ENCODE measurements at places on chromosomes 1 and 21. TPM values are rescaled to one million over a fixed set of nuclear protein-coding genes. Genes with fewer than 3 reads are reported as not detected.
A peak's percentile ranks its signal among the peaks of the same experiment; 100 is the strongest.

Gene GPR157
- total RNA-seq, result 2.7 TPM

Gene GSTM5
- 0.28 TPM for total RNA-seq

Gene HCRTR1
- total RNA-seq, result not detected

Gene RSPH1
- total RNA-seq, result not detected

Gene ANGPTL3
- not detected for total RNA-seq

Gene S100A7A
- not detected for total RNA-seq

- DNase-seq, result peak; percentile 96
These were observed 9.5 kb downstream of the RNU1-2 start for GRCh38 chr1:16905110-16905867.

GRCh38 chr1:21732664-21733063, 50.3 kb downstream of the USP48 start:
- DNase-seq, result no peak

DNA sequence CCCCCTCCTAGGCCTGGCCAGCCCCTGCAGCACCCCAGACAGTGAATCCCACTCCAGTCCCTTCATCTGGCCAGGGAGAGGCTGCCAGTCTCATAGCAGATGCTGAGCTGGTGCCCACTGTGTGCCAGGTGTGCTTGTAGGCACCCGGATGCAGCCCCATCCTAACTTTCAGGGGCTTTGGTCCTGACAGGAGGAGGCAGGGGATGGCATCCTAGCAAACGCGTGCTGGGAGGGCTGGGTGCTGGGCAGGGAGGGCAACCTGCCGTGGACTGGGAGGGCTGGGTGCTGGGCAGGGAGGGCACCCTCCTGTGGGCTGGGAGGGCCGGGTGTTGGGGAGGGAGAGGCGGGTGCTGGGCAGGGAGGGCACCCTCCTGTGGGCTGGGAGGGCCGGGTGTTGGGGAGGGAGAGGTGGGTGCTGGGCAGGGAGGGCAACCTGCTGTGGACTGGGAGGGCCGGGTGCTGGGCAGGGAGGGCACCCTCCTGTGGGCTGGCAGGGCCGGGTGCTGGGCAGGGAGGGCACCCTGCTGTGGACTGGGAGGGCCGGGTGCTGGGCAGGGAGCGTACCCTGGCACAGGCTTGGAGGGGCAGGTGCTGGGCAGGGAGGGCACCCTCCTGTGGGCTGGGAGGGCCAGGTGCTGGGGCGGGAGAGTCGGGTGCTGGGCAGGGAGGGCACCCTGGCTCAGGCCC, 35.3 kb downstream of the SLC19A1 start:
- DNase-seq, result no peak

DNA sequence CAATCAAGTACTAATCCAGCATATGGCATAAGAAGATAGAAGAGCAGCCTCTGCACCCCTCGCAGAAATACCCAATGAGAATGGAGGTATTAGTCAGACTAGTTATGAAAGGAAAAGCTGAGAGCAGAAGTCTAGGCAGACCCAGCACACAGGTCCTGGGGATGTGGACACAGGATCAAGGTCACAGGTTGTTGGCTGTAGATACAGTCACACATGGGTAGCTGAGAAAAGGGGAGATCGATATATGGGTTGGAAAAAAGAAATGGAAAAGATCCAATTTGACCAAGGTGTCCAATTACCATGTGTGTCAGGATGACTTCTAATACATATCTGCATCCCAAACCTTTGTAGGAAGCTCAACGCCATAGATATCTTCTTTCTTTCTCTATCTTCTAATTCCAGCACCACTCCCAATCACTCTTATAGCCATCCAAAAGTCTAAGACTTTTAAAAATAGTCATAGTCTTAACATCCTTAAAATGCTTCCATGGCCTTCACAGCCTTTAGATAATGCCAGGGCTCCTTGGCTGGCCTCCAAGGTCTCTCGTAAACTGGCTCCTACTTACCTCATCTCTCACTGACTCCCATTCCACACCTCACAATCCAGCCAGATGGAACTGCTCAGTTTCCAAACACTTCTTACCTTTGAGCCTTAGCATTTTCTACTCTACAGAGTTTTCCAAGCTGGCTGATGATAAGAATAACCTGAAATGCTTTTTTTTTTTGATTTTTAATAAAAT, 8.3 kb upstream of the ZC3H11B start:
- no peak for DNase-seq

DNA sequence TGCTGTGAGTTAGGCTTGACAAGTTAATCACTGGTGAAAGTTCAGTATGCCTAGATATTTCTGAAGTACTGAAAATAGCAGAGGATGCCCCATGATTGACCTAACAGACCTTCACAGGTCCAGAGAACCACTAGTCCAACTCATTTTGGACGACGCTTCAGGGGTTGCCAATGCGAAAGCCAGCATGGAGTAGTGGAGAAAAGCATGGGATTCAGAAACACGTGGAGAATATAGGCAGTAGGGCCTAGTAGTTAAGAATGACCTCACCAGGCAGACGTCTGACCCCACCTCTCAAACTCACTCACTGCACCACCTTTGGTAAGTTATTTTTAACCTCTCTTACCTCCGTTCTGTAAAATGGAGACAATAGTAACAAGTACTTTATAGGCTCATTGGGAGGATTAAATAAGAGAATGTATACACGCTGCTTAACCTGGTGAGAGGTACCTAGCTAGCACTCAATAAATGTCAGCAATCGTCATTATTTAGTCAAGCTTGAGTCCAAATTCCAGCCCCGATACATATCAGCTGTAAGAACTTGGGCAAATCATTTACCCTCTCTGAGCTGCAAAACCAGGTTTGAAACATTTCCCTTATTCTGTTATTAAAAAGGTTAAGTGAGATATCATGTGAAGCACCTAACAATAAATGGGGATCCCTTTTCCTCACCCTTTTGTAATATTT, 13.2 kb downstream of the PLPP3 start:
- no peak for DNase-seq

DNA sequence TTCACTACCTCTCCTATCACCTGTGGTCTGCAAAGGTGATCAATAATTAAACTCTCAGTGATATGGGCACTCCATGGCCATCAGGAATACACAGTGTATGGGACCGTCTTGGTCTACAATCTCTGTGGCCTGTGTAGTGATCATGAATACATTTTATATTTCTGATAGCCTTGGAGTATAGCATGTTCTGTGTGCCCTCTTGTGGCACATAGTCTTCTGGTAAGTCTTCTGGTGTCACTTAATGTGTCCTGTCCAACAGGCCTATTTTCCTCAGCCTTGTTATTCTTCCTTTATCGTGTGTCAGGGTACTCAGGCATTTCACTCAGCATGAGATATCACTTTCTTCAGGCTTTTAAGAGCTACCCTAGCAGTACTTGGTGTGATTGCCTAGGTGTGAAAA, 393.6 kb downstream of the AGBL4 start:
- DNase-seq, result no peak

- no peak for DNase-seq
These were observed 83.8 kb upstream of the ETS2 start for GRCh38 chr21:38721958-38722357.

DNA sequence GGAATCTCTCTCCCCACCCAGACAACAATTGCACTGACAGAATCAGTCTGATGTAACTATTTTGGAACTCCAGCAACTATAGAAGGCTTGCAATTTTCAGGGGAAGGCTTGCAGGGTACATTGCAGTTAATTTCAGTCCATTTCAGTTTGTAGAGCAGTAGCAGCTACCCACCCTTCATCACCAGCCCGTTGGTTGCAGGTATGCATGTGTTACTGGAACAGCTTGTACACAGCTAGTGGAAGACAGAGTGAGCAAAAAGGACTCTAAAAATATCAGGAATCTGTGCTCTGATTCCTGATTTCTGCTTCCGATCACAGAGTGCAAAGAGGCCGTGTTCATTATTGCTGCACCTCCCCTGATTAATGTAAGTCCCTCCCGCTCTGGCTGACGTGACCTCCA, 449.0 kb downstream of the NPHP4 start:
- DNase-seq, result no peak

DNA sequence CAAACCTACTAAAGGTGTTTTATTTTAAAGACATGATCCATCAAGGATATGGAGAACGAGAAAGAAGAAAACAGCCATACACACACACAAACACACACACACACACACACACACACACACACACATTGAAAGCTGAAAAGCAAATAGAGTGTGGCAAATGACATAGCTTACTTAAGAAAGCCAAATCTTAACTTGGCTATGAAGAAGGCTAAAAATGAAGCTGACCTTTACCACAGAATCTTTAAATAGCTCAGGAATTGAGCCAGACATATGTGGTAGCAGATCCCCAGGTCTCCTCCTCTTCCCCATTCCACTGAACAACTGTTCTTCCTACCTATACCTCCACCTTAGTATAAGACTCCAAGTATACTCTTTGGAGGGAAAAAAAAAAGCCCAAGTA, 185.6 kb downstream of the CLEC20A start:
- DNase-seq, result peak; percentile 37

DNA sequence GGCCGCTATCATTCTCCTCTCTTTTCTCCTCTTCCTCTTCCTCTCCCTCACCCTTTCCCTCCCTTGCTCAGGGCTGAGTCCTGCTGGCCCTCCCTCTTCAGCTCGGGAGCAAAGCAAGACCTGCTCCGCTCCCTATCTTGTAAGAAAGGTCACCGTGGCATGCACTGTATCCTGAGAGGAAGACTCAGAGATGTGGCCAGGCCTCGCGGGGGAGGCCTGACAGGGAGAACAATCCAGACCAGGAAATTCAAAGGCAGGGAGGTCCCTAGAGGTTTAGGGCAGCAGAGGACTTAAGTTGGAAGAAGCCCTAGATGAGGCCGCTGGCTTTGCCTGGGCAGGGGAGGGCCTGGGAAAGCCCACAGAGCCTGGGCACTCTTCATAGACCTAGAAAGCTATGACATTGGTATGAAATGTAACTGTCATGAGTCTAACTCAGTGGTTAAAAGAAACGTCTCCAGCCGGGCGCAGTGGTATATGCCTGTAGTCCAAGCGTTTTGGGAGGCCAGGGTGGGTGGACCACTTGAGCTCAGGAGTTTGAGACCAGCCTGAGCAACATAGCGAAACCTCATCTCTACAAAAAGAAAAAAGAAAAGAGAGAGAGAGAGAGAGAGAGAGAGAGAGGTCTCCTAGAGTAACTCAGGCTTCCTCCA, 14.6 kb upstream of the PTAFR start:
- DNase-seq, result no peak

DNA sequence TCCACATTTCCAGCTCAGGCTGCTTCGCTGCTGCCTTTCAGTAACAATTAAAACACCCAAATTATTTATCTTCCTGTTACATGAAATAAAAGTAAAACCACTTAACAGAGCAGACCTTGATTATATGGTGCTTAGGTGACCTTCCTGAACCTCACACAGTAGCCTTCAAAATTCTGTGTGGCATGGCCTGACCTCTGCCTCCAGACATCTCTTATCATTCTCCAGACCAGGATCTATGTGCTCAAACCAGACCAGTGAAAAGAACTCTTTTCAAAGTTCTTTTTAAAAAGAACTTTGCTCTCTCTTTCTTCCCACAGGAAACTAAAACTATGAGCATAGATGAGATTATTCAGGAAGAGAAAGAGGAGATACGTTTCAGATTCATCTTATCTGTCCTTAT, 37.8 kb downstream of the KIAA0319L start:
- DNase-seq, result no peak

DNA sequence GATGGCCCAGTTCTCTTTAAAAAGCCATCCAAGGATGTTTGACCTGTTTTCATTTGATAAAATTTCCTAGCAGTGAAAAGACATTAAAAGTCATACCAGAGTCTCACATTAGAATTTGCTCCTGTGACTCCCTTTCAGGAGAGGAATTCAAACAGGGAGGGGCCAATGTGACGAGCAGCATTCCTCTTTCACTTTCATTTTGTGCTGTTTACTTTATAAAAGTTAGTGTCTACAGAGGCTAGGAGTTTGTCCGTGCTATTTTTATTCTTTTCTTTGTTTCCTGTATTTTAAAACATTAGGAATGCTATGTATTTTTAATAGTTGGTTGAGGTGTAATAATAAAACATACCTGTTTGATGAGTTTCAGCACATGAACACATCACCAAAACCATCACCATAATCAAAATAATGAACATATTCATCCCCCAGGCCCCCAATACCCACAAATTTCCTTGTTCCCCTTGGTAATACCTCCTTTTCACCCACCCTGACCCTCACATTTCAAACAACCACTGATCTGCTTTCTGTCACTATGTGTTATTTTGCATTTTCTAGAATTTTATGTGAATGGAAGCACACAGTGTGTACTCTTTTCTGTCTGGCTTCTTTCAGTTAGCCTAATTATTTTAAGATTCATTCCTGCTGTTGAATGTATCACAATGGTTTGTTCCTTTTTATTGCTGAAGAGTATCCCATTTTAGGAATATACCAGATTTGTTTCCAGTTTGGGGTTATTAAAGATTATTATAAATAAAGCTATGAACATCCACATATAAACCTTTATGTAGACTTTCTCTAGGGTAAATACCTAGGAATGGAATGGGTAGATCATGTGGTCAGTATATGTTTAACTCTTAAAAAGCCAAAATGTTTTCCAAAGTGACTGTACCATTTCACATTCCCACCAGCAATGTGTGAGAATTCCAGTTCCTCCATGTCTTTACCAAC, 129.5 kb downstream of the TENT5C start:
- DNase-seq, result peak; percentile 61

DNA sequence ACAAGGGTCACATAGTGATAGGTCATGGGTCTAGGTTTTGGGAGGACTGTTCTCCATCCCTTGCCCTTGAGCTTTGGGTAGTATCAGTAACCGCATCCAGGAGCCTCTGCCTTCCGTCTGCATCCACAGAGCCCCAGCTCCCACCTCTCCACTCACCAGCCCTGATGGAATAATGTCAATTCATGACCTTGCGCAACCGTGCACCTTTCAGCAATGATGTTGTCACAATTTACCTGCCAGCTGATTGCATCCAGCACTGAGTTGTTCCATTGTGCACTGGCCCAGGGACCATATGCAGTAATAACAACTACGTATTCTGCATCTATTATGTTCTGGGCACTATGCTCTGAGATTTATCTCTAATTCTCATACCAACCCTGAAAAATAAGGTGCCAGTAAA, 1.4 kb downstream of the CAPN8 start:
- no peak for DNase-seq

All from IMR-90 (cell line).